ENCODE measurements at places on chromosomes 11 and 22. TPM values are rescaled to one million over a fixed set of nuclear protein-coding genes. Genes with fewer than 3 reads are reported as not detected.

Gene MS4A6E
- not detected for total RNA-seq

Gene MFRP
- total RNA-seq, result not detected

Gene SCARF2
- total RNA-seq, result 0.91 TPM

Gene C22orf42
- not detected for total RNA-seq

Gene BLID
- total RNA-seq, result not detected

Gene MMP7
- not detected for total RNA-seq

Gene INS
- not detected for total RNA-seq

Gene KRTAP5-7
- not detected for total RNA-seq

Gene UCP3
- 2.7 TPM for total RNA-seq

Gene C1QTNF5
- total RNA-seq, result not detected

DNA sequence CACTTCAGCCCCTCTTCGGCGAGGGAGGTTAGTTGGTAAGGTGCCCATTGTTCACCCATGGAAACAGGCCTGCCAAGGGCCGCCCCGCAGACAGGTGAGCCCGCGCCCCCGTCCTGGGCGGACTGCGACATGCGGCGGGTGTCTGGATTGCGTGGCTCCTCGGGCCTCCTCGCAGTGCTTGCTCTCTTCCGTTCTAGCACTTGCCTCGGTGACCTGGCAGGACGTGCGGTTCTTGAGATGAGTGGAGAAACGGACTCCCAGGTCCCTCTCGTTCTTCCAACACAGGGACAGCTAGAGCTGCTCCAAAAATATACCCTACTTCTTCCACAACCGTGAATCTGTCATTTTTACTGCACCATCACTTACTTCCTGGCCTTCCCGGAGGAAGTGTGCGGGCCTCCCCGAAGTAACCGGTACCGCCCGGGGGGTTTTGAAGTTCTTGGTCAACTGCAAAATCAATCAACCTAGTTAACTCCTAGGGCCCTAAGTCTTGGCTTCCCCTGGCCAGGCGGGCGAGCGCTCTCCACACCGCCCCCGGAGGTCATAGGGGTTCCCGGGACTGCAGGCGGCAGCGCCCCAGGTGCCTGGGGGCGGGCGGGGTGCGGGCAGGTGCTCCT is 745 bp upstream of the ZBTB44 start:
- peak; percentile 81 for DNase-seq

DNA sequence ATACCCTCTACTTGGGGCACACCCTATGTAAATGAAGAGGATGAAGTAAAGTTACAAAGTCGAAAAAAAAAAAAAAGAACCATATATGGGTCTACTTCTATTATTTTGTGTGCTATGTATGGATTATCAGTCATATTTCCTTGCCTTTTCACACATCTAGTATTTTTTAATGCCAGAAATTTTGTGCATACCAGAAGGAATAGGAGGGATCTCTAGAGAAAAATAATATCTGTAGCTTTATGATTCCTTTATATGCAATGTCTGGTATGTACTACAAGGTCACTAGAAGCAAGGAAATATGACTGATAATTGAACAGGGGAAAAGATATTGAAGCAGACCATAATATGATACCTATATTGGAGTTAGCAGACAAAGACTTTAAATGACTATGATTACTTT is 713.4 kb downstream of the OPCML start:
- no peak for DNase-seq

- no peak for DNase-seq
Observed at GRCh38 chr11:66547662-66548009, 933 bp downstream of the ACTN3 start.

DNA sequence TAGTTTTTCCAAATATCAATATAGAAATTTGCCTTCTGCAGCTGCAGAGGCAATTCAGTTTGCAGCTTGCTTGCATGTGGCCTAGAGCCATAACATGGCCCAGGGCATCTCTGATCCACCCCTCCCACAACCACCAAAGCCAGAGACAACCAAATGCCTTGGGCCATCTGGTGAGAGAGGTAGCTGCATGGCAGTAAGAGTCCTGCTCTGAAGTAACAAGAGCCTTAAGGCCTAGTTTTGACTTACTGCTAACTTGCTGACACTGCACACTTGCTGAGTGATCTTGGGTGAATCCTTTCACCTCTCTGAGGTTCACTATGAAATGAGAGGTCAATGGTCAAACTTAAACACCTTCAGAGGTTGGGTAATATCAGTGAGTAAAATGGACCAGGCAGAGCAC is 4.9 kb upstream of the SPECC1L start:
- DNase-seq, result no peak

DNA sequence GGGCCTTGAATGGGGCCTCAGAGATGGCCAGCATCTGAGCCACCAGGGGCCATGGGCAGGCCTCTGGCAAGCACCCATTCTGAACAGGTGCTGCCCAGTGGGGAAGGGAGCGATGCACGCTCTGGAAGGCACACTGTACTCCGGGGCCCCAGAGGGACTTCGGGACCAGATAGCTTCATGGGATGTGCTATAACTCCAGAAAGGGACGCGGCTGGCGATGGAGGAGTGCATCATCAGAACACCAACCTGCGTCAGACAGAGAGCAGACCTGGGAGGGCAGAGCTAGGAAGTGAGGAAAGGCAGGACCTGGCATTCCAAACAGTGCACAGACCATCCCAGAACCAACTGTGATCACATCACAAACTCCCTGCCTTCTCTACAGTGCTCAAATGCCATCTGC is 16.8 kb downstream of the DGCR2 start:
- no peak for DNase-seq

GRCh38 chr22:17890245-17890671 is 116.0 kb upstream of the BID start:
- DNase-seq, result no peak

DNA sequence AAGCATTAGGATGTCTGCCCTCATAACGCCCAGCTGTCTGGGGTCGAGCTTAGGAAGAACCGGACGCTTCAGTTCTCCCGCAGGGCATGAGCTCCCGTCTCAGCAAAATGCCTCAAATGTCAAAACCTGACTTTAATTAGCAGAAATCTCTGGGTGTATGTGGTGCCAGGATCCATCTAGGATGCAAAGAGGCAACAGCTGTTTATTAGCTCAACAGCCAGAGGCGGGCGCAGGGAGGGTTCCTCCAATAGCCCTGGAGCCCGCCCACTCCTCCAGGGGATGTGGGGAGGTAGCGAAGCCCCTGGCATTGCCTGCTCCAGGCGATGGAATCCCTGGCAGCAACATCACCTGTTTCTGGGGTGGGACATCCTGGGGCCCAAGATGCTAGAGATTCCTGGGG is 39.4 kb upstream of the RTL6 start:
- no peak for DNase-seq

- DNase-seq, result no peak
Observed at GRCh38 chr11:97140885-97141494, 751.2 kb downstream of the JRKL start.

DNA sequence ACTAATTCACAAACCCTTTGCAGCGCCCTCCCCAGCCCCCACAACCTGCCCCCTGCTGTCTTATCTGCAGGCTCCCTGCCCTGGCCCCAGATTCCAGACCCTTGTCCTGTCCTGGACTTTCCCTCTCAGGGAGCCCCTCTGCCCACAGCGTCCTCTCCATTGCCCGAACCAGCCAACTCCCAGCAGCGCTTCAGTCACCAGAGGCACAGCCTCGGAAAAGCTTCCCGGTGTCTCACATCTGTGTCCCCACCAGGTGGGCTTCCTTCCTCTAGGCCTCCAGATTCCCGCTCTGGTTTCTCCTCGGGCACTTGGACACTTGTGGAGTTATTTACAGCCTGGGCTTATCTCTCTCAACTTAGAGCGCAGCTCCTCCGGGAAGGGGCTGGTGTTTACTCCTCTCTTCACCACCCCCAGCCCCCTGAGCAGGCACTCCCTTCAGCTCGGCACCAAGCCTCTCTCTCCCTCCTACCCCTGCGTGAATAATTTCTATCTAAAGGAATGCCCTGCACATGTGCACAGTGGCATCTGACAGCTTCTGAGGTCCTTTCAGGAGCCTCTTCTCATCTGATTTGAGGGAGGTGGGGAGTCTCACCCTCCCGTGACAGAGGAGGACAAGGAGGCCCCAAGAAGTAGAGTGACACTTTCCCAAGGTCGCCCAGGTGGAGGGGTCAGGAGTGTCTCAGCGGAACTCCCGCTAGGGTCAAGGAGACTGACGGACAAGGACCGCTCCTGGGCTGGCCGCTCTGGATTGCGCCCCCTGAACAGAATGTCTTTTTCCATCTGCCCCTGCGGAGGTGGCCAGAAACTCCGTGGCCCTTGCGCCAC is 838 bp downstream of the WNT11 start:
- DNase-seq, result no peak

DNA sequence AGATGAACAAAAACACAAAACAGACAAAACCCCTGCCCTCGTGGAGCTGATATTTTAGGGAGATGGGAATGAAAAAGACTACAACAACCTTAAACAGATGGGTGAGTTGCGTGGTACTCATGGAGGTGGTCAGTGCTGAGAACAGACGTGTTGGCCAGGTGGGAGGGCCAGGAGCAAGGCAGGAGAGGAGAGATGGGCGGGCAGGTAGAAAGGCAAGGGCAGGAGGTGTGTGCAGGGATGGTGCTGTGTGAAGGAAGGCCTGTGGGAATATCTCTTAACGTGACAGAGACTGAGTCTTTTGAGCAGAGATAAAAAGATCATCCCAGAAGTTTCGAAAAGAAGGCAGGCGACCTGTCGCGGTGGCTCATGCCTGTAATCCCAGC is 7.0 kb downstream of the GAL start:
- DNase-seq, result no peak

- no peak for DNase-seq
Observed at GRCh38 chr11:10625281-10625981, 57.0 kb upstream of the LYVE1 start.

GRCh38 chr11:117910941-117911655 is 18.1 kb downstream of the TMPRSS13 start:
- no peak for DNase-seq

GRCh38 chr11:19311308-19312030 is 70.7 kb upstream of the E2F8 start:
- DNase-seq, result no peak

- DNase-seq, result no peak
Observed at GRCh38 chr11:132154781-132155180, 784.4 kb downstream of the NTM start.

DNA sequence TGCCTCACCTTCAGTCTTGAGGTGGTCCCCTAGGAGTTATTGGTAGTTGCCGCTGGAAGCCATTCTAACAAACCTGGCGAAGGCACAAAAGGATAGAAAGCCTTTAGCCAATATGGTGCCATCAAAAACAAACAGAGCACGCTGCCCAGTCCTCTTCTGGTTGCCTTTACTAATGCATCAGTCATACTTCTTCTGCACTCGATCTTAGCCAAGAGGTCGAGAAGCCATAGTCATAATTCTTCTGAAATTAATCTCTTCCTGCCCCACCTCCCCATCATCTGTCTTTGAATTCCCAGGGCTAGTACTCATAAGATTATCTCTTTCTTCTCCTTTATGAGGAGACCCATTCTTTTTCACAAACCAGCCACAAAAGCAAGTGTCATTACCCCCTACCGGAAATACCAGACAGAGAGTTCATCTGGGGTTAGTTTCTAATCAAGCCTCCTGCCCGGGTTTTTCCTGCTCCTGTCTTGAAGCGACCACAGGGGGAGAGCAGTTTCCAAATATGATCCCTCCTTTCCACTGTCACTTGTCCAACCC is 21.4 kb upstream of the EHF start:
- no peak for DNase-seq

GRCh38 chr11:76578654-76579055 is 91.9 kb downstream of the LRRC32 start:
- no peak for DNase-seq

- DNase-seq, result no peak
Observed at GRCh38 chr11:130420478-130421198, 7.8 kb downstream of the ADAMTS8 start.

DNA sequence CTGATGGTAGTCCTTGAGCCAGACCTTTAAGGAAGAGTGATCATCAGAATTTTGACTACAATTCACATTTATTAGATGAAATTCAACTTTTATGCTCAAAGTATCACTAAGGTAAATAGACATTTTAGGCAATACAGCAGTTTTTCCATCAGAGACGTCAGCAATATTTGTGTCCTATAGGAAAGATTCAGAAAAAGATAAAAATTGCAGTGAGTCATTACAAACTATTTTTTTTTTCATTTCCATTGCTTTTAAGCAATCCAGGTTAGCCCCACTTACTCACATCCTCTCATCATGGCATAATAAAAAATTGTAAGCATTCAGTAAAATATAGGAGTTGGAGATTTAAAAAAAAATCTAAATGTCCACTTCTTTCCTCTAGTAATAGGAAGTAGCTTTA is 46.9 kb downstream of the MSANTD4 start:
- no peak for DNase-seq

- no peak for DNase-seq
Observed at GRCh38 chr22:22825213-22825593, 62.4 kb upstream of the IGLL5 start.

DNA sequence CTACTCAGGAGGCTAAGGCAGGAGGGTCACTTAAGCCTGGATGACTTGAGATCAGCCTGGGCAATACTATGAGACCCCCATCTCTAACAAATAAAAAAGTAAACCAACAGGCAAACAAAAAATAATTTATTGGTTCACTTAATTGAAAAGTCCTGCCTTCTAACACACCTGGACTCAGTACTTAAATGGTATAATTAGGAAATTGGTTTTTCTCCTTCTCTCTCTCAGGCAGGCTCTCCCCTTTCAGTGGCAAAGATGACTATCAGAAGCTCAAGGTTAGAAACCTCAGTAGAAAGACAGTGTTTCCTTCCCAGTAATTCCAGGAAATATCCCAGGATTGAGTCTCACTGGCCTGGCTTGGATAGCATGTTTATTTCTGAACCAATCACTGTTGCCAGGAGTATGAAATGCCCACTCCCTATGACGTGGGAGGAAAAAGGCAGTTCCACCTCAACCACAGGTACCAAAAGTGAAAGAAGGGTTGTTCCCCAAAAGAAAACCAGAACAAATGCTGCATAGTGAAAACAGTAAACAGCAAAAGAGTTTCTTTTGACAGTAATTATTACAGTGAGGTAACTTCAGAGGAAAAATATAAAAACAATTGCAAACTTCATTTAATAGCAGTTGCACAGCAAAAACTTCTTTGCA is 56.3 kb upstream of the SOX6 start:
- DNase-seq, result no peak

GRCh38 chr22:50672041-50672440 is 582 bp upstream of the SHANK3 start:
- DNase-seq, result no peak
